M059J (cell line): ENCODE measurements at places on chromosomes 5 and 9. TPM values are rescaled to one million over a fixed set of nuclear protein-coding genes. Genes with fewer than 3 reads are reported as not detected.

DNA sequence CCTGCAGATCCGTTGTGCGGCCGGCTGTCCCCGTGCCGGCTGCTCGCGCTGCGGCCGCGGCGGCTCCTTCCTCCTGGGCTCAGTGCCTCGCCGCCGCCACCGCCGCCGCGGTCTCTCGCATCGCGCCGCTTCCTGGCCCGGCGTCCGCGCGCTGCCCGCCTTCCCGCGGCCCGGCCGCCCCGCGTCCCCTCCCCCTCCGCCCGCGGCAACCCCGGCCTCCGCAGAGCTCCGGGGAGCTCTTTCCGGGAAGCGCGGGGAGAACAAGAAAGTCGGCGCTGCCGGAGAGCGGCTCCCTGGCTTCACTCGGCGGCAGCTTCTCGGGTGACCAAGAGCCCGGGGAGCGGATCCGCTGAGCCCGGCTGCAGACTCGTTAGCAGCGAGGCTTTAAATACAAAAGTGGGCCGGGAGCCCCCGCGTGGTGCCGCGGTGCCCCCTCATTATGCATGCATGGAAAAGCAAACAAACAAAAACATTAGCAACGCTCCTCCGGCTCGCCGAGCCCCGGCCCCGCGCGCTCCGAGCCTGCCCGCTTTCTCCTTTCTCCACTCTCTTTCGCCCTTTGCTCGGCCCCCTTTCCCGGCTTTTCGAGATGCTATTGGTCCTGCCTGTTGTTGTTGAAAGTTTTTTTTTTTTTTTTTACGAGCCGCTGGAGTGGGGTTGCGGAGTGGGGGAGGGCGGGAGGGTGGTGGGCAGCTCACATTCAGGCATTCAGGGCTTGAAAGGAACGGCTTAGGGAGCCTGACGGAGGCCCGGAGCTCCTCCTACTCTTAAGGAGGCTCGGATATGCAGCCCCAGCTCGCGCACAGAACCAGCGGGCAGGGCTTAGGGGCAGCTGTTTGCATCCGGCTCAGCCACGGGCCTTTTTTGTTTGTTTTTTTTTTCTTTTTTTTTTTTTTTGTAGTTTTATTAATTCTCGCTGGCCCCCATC is at the start of gene GAS1:
GAS1 (minus strand) TSS at position 361 of the 928 bp plus-strand sequence. CDS start 727 bp downstream, outside the sequence.
- peak; percentile 93 for DNase-seq

Gene EIF4E1B
- total RNA-seq: not detected in 2 replicates

Gene PCDH12
- total RNA-seq: not detected in 2 replicates

Gene ARHGEF37
- total RNA-seq: 0.15 and 0.20 TPM in 2 replicates

Gene CLTA
- 432 and 496 TPM in 2 replicates for total RNA-seq

Gene TRPM3
- 0.07 TPM in 1 of 2 replicates, not detected in the other for total RNA-seq

DNA sequence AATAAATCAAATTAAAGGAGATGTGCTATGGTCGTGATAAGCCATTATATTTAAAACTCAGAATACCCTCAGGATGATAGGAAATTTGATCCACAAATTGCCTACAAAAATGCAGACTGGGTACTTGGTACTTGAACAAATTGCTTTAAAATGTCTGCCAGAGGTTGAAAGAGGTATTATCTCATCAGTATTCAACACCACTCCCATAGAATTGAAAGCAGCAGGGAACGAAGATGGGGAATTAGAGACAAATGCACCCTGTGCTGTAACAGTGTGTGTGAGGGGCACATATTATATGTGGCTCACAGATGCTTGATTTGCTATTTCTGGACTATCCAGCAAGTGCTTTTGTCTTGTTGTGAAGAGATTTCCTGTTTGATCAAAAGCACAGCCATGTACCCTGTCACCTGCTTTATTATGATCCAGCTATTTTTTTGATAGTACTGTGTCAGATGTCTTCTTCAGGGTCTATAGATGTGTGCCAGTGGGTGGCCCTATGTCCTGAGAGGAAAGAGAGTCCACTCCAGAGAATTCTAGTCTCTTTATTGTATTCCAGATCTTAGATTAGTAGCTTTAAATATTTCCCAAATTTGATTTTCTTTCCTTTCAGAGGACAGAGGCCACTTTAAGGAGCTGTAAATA is 120.1 kb downstream of the XRCC4 start:
- no peak for DNase-seq

Gene ACTBL2
- 9.3 and 12.9 TPM in 2 replicates for total RNA-seq

GRCh38 chr9:70486127-70486526 is 71.7 kb upstream of the KLF9 start:
- no peak for DNase-seq

DNA sequence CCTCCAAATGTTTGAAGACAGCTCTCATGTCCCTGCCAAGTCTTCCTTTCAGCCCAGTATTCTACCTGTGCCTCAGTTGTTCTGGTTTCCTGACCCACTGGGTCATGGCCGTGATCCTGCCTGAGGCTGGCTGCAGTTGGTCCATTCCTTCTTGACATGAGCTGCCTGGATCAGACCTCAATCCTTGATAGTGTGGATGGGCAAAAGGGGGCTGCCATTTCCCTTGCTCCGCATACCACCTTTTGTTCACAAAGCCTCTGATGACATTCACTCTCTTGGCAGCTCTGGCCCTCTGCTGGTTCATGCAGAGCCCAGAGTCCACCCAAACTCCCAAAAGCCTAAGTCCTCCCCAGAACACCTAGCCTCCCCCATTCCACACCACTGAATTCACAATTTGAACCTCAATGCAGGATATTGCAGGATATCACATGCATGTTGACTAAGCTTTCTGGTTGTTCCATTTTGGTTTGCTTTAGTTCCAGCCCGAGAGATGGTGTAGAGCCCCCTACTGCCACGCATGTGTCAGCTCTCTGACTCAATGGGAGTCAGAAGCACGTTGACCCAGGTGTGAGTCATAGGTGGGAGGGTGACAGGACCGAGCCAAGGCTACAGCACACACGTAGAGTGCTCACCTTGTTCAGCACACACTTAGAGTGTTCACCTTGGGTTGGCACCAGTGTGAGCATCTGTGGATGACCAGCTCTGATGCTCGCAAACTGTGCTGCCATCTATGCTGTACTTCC is 137.2 kb downstream of the MTX3 start:
- peak; percentile 59 for DNase-seq
